ENCODE measurements at places on chromosomes 12 and 14.

GRCh38 chr14:100052819-100053218, 12.4 kb upstream of the EVL start:
- DNase-seq, result no peak

DNA sequence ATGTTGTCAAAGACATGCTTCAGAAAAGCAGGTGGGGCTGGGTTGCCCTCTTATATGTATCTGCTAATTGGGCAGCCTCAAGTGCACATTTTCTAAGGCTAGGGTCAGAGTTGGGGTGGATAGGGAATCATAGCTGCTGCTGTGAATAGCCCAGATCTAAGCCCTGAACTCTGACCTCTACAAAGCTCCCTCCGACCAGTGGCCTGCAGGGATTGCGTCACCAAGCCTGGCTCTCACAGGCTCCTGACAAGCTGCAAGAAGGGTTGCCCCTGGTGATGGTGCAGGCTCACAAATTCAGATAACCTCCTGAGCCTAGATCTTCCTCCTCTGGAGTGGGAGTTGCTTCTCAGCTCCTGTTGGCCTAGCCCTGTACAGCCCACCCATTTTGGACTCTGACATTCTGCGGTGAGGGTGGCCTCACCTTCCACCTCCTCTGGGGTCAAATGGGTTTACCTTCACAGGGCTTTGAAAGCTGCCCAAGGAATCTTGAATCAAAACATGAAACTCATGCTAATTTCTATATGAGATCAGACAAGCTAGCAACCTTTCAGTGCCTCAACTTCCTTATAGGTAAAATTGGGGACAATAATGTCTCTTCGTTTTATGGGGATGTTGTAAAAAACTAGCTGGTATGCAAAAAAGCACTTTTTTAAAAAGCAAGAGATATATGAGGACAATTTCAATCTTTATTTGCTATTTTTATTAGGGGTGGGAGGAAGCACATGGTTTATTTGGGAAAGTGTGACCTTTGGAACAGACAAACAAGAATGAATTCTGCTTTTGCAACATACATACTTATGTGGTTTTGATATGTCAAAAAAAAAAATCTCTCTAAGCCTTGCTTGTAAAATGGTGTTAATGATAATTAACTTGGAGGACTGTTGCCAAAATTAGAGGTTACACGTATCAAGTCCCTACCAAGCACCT, 4.9 kb upstream of the SUSD6 start:
- no peak for DNase-seq

DNA sequence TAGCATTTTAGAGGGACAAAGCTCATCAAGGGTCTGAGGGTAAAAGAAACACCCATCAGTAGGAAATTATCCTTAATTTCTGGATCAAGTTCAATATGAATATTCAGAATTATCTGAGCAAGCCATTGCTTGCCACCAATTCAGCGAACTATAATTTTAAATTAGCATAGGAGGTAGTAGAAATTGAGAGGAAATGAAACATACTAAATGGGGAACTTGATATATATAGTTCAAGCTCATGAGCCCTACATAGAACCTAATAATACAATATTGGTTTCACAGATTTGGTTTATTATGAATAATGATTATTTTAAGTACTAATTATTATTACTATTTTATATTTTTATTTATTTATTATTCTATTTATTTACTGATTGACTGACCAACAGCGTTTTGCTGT, 42.1 kb upstream of the GXYLT1 start:
- DNase-seq, result no peak

- no peak for DNase-seq
Measured at GRCh38 chr14:84770030-84770429, 759.9 kb upstream of the FLRT2 start.

DNA sequence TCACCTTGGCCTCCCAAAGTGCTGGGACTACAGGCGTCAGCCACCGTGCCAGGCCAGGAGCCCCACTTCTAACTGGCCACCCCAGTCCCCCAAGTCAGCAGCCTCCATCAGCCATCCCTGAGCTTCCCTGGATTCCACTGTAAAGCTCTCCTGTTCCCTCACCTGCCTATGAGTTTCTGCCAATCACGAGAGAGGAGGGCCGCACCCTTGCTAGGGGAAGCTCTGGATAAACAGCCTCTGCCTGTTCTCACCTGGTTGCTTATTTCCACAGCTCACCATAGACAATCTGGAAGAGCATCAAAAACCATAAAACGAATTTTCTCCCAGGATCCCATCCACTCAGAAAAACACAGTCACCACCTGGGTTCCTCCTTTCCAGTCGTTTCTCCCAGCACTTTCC, 5.0 kb downstream of the CDCA4 start:
- DNase-seq, result no peak

All from Ammon's horn (tissue), 1 donor.